Esophagus muscularis mucosa (tissue), 4 donors: ENCODE measurements at places on chromosomes 6 and 20. TPM values are rescaled to one million over a fixed set of nuclear protein-coding genes. Genes with fewer than 3 reads are reported as not detected.

- DNase-seq, result peak; percentile 19
- no peak overlapping the region for H3K27ac ChIP-seq
- H3K4me1 ChIP-seq, result peaks cover 10% of the 10 kb centered on the region
- H3K36me3 ChIP-seq, result no peaks in the 10 kb centered on the region
Observed at GRCh38 chr6:52881662-52881995, 27.9 kb downstream of the GSTA3 start.

DNA sequence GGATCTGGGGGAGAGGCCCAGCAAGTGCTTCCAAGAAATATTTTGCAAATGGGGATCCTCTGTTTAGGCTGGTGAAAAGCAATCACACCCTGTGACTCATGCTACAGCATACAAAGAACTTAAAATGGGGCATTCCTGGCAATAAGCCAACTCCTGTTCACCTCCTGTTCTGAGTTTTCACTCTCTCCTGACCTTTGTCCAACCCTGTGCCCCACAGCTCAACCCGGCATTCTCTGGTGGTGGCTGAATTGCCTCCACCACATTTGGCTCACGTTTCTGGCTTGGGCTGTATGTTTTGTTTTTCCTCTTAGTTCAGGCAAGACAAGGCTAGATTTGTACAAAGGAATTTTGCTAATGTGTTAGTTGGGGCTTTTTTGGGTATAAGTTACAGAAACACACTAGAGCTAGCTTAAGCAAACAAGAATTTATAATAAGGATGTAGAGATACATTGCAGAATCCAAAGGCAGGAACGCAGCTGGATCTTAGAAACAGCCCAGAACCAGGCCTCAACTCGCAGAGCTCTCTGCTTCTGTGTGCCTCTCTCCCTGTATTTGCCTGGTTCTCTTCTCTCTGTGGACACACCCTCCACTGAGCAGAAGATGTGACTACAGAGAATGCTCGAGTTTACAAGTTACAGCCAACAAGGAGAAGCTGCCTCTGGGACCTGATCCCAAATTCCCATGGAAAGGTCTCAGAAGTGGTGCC lies 9.4 kb downstream of the ABCC10 start:
- H3K4me1 ChIP-seq, result peaks cover 23% of the 10 kb centered on the region
- H3K27me3 ChIP-seq, result no peaks in the 10 kb centered on the region
- DNase-seq, result no peak

DNA sequence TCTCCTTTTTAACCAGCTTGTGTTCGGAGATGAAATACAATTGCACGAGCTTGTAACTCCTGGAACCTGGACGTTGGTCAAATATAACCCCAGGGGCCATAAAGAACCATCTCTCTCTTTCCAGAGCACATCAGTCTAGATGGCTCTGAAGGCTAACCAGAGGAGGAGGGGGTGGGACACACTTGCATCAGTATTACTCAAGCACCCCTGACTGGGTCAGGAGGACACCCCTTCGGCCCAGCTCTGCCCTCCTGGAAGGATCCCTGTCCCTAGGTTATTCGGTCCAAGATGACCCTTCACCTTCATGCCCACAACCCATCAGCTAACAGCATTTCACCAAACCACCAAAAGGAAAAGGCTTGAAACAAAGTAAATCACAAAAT lies 67.1 kb downstream of the FYN start:
- H3K4me1 ChIP-seq, result peaks cover 30% of the 10 kb centered on the region
- DNase-seq, result no peak
- H3K4me3 ChIP-seq, result no peak overlapping the region
- H3K36me3 ChIP-seq, result no peaks in the 10 kb centered on the region
- no peaks in the 10 kb centered on the region for H3K27me3 ChIP-seq
- no peak overlapping the region for H3K27ac ChIP-seq

DNA sequence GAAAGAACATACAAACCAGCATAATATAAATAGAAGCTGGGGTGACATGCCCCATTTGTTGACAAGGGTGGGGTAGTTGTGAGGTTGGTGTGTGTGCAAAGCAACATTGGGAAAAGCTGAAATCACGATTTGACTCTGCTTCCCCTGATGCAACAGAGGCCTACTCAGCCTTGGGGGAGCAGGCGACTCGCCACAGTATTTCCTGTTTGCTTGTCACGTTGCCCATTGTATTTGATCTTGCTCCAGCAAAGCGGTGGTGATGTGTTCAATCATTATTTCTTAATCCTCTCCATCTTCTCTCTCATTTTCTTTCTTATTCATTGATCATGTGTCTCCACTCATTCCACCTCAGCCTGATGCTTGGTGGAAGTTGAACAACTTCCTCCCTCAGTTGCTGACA lies 165.8 kb upstream of the CITED2 start:
- peak overlapping the region; percentile 18 for H3K27ac ChIP-seq
- H3K36me3 ChIP-seq, result no peaks in the 10 kb centered on the region
- peaks cover 41% of the 10 kb centered on the region for H3K4me1 ChIP-seq
- H3K4me3 ChIP-seq, result no peak overlapping the region

RIPPLY2 gene
- total RNA-seq, result not detected

GRCh38 chr6:17831135-17831534 lies 124.4 kb upstream of the NUP153 start:
- H3K27me3 ChIP-seq, result no peaks in the 10 kb centered on the region
- H3K4me1 ChIP-seq, result peaks cover 9% of the 10 kb centered on the region
- peaks cover 17% of the 10 kb centered on the region for H3K36me3 ChIP-seq
- H3K4me3 ChIP-seq, result no peak overlapping the region
- no peak overlapping the region for H3K27ac ChIP-seq

ACTL10 gene
- 1.3 TPM for total RNA-seq

WFDC12 gene
- not detected for total RNA-seq

GRCh38 chr6:24010133-24010532 lies 115.9 kb upstream of the NRSN1 start:
- no peak overlapping the region for H3K27ac ChIP-seq
- H3K36me3 ChIP-seq, result no peaks in the 10 kb centered on the region
- H3K4me1 ChIP-seq, result no peaks in the 10 kb centered on the region
- H3K27me3 ChIP-seq, result no peaks in the 10 kb centered on the region

DNA sequence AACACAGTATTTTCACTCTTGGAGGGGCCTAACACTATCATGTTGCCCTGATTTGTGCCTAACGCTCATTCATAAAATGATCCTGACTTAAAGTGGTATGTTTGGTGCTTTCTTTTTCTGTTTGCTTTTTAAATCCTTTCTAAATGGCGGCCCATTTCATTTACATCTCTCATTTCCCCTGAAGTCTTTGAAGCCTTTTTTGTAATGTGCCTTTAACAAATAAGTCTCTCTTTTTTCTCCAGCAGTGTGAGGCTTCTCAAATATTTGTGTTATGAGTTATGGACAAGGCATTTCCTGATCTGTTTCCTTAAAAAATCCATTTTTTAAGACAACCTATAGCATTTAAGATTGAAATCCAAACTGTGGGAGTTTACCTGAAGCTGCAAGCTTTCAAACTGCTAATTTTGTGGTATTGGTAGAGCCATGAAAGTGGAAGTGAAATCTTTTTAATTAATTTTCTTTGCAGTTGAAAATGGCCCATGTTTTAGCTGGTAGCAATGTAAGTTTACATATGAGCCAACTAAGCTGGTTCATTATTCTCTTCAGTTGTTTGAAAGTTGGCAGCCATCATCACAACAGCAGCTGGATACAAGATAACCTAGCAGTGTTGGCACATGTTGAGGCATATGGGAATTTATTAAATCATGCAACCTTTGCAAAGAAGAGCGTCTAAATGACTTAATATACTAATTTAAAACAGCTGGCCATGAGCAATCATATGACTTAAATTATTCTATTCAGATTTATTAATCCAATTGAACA lies 469.7 kb downstream of the CDKAL1 start:
- H3K4me3 ChIP-seq, result no peak overlapping the region
- H3K27ac ChIP-seq, result no peak overlapping the region
- peaks cover 3% of the 10 kb centered on the region for H3K4me1 ChIP-seq
- no peak for DNase-seq
- H3K27me3 ChIP-seq, result no peaks in the 10 kb centered on the region
- H3K36me3 ChIP-seq, result no peaks in the 10 kb centered on the region

GRCh38 chr6:103677290-103677689 lies 1182.4 kb downstream of the HACE1 start:
- H3K4me3 ChIP-seq, result no peak overlapping the region
- H3K4me1 ChIP-seq, result no peaks in the 10 kb centered on the region
- H3K27ac ChIP-seq, result no peak overlapping the region
- no peaks in the 10 kb centered on the region for H3K36me3 ChIP-seq
- no peaks in the 10 kb centered on the region for H3K27me3 ChIP-seq
- DNase-seq, result no peak

SLC17A2 gene
- not detected for total RNA-seq

DNA sequence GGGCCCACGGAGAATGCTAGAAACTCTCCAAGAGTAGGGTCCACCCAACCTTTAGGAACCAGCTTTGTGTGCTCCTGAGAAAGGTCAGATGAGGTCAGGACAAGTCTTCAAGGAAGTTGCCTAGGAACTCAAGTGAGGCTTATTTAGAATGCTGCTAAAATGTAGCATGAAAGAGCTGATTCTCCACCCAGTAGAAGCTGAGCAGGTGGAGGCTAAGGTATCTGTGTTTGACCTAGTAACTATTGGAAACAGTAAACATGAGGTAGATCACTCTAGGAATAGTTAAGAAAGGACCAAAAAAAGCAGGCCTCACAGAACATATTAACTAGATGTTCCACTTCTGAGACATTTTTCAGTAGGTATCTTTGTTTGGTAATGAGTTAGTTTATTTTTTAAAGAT lies 13.9 kb downstream of the CEP43 start:
- H3K4me3 ChIP-seq, result no peak overlapping the region
- no peaks in the 10 kb centered on the region for H3K27me3 ChIP-seq
- H3K4me1 ChIP-seq, result no peaks in the 10 kb centered on the region
- H3K27ac ChIP-seq, result no peak overlapping the region
- no peak for DNase-seq

DNA sequence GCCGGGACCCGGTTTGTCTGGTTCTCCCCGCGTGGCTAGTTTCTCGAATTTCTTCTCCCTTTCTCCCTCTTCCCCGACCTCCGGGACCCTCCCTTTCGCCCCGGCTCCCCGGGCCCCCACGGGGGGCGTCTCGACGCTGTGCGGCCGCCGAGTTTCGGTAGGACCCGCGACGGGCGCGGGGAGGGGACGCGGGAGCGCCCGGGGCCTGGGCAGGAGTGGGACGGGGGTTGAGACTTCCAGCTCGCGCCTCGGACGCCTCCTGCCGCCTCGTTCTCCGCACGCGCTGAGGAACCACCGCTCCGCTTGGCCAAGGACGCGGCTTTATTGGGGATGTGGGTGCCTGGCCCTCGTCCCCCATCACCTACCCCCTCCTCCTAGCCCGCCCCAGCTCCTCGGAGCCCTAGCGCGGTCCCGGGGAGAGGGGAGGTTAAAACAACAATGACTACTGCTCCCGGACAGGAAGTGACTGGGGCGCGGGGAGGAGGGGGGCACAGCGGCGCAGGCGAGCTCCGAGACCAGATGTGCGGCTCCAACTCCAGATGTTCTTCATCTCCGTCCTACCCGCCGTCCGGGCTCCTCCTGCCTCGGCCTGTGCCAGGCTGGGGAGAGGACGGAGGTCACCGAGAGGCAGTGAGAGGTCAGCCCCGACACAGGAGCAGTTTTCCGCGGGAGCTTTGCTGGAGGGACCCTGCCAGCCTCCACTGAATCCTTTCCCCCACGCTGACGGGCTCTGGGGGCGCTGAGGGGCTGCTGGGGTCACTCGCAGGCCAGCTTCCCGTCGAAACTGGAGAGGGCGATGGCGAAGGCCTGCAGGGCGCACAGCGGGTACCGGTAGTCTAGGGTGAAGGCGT lies 917 bp upstream of the TEAD3 start:
- no peaks in the 10 kb centered on the region for H3K27me3 ChIP-seq
- DNase-seq, result no peak
- no peaks in the 10 kb centered on the region for H3K36me3 ChIP-seq
- H3K4me1 ChIP-seq, result peaks cover 43% of the 10 kb centered on the region

NRSN1 gene
- 1.2 TPM for total RNA-seq

PRKN gene
- total RNA-seq, result 14.5 TPM

RBM38 gene
- total RNA-seq, result 97.6 TPM

DNA sequence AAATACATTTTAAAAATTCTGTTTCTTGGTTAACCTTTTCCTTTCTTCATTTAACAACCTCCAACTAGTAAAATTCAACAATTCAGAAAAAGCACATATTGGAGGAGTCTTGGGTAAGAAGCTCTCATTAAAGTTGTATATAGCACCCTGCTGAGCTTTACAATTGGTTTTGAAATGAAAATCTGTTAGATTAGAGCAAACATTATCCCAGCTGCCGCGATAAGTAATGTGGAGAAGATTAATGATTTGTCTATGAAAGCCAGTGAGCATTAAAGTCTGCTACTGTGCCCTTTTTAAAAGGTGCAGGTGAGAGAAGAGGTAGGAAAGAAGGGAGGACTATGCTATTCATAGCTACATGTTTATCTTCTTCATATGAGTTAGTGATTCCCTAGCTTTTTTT lies 201.5 kb downstream of the ZFAND3 start:
- no peaks in the 10 kb centered on the region for H3K27me3 ChIP-seq
- H3K4me1 ChIP-seq, result peaks cover 3% of the 10 kb centered on the region
- no peak overlapping the region for H3K4me3 ChIP-seq
- no peak overlapping the region for H3K27ac ChIP-seq
- H3K36me3 ChIP-seq, result no peaks in the 10 kb centered on the region

- H3K4me3 ChIP-seq, result peak overlapping the region; percentile 2
- no peak for DNase-seq
- H3K27ac ChIP-seq, result no peak overlapping the region
Observed at GRCh38 chr6:162056745-162057144, 670.8 kb downstream of the PRKN start.

DNA sequence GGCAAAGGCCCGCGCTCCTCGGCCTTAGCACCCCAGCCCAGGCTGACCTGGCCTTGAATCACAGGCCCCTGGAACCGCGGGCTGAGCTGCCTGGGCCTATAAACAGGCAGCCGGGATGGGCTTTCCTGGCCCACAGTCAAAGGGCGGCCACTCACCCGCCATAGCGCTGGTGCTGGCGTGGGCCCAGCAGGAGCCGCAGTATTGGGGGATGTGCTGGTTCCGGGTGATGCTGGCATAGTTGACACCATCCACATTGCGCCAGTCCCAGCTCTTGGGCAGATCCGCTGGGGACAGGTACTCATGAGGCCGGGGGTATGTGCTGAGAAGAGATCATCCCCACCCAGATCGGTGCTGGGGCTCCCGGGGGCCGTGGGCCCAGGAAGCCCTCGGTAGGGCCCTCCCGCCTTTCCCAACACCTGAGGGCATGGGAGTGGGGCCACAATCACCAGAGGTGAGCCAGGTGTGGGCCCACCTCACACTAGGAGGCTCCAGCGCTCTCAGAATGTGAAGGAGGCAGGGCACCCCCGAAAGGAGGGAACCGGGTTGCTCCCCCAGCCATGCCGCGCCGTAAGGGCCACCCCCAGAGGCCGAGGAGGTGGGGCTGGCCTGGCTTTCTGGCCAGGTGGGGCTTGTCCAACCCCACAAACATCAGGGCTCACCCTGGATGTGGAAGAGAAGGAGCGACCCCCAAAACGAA lies 739 bp downstream of the CTSZ start:
- peaks cover 7% of the 10 kb centered on the region for H3K36me3 ChIP-seq
- peak overlapping the region; percentile 83 for H3K4me3 ChIP-seq
- H3K27ac ChIP-seq, result peak overlapping the region; percentile 80
- H3K27me3 ChIP-seq, result no peaks in the 10 kb centered on the region
- peaks cover 78% of the 10 kb centered on the region for H3K4me1 ChIP-seq

DNA sequence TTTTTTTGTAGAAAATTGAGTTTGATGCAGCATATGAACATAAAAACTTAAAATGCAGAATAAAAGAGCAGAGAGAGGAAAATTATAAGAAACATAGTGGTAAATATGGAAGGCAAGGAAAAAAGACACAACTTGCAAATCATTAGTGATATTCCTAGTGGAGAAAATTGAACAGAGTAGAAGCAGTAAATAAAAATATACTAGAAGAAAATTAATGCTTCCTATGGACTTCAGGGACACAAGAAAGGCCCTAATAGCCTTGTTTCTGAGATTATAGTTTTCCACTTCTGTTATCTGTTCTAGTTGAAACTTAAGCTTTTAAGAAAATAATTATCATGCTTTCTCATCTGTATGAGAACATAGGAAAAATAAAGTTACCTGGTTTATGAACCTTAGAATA lies 25.6 kb upstream of the ADIG start:
- peaks cover 45% of the 10 kb centered on the region for H3K36me3 ChIP-seq
- no peaks in the 10 kb centered on the region for H3K4me1 ChIP-seq
- no peak overlapping the region for H3K4me3 ChIP-seq
- no peak for DNase-seq

GJA1 gene
- 460 TPM for total RNA-seq
